CD4-positive, alpha-beta T cell treated with Interleukin-17A for 4 hours (primary cell): ENCODE measurements at places on chromosomes 2 and 18.

- no peak for DNase-seq
Measured at GRCh38 chr18:4758980-4759379, 303.9 kb upstream of the DLGAP1 start.

GRCh38 chr2:169361706-169362117 is 622 bp downstream of the LRP2 start:
- DNase-seq: no peak

DNA sequence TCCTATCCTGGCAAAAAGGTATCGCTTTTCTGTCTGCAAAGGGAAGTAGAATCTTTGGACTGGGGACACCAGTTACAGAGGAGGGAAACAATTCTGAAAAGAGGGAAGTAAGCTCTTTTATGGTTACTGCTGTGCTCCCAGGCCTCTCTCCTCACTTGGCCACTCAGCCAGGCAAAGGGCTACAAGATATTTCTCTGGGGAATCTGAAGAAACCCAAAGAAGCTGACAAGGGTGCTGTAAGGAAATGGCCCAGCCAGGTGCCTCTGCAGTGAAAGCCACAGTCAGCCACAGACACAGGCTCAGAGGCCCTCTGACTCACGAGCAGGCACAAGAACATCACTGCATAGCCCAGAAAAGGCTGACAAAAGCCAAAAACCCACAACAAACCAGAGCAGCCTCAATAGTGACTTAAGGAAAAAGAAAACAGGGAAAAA is 5.8 kb downstream of the HDLBP start:
- peak; percentile 83 for DNase-seq

GRCh38 chr18:44502221-44502620 is 178.5 kb upstream of the SETBP1 start:
- DNase-seq: no peak

- DNase-seq: no peak
Measured at GRCh38 chr18:28875059-28875458, 698.1 kb upstream of the CDH2 start.

DNA sequence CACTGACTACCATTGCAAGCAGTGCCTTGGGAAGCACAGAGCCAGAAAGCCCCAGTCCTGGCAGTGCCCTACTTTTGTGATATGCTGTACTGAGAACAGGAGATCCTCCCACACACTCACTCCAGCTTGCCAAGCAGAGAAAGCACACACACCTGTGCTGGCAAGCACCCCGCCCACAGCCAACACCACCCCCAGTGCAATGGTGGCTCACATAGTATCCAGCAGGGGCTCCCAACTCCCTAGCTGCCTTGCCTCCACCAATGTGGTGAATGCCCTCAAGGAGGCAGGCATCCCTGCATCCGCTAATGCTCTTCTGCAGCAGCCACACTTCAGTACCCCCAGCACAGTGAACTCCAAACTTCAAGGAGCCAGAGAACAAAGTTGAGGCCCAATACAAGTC is 1655.8 kb downstream of the SUCLG1 start:
- no peak for DNase-seq

GRCh38 chr2:75517547-75518230 is 43.0 kb downstream of the EVA1A start:
- no peak for DNase-seq

DNA sequence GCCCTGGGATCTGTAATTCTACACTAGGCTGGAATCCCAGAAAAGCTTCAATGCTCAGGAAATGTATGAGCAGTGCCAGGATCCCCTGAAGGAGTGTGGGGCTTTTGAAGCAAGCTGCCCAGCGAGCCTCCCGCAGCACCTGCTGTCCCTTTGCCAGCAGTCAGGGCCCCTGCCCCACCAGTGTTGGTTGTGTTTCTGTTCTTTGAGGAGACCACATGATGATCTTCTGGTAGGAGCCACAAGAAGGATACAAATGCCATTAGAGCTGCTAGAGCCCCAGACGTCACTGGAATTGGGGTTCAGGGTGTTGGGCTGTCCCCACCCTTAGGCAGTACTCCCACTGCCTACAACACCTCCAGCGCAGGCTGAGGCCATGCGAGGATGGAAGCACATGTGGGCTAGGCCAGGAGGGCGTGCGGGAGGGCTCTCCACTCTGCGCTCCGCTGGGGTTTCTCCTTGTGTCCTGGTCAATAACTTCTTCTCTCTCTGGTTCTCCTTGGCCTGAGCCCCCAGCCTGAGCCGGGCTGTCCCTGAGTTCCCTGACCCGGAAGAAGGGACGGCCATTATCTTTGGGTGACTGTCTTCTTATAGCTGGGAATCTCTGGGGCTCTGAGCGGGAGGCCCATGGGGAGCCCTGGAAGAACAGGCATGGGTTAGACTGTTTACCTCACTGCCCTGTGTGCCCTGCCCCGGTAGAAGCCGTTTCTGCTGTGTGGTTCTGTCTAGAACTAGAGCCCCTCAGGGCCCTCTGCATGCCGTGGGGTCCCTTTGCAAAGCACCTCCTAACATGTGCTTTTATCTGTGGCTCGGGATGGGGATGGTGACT is 73.9 kb downstream of the LRRFIP1 start:
- DNase-seq: no peak

- no peak for DNase-seq
Measured at GRCh38 chr18:61546590-61546989, 213.4 kb downstream of the CDH20 start.

- no peak for DNase-seq
Measured at GRCh38 chr18:28015671-28016070, 161.3 kb downstream of the CDH2 start.

DNA sequence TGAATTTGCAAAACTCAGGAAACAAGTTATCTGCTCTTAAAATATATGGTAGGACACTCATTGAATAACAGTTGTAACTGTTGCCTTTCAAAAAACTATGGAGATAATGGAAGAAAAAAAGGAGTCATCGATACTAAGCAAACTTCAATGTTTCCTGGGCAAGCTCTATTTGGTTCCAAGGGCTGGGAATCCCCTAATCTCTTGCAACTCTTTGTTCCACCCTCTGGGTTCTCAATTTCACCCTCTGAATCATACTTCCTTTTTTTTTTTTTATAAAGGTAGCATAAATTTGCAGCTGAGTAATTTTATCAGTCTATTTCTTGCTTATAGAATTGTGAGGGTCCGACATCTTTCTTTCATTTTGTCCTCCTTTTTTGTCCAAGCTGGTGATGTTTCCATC is 36.7 kb downstream of the SLC9A4 start:
- no peak for DNase-seq

- DNase-seq: no peak
Measured at GRCh38 chr2:69721022-69721421, 20.9 kb upstream of the ANXA4 start.

DNA sequence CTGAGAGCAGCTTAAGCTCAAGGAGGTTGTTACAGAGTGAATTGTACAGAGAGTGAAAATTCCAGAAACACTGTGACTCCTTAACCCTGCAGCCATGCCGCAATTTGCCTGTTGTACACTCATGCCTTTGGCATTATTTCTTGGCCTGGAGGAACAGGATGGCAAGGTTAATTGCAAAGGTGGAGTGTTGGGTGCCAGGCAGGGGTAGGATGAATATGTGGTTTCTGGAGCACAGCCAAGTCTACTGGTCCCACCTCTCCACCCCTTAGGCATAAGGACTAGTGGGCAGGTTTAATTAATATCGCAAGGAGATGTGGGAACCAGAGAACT is 250.2 kb downstream of the LRRTM1 start:
- no peak for DNase-seq

DNA sequence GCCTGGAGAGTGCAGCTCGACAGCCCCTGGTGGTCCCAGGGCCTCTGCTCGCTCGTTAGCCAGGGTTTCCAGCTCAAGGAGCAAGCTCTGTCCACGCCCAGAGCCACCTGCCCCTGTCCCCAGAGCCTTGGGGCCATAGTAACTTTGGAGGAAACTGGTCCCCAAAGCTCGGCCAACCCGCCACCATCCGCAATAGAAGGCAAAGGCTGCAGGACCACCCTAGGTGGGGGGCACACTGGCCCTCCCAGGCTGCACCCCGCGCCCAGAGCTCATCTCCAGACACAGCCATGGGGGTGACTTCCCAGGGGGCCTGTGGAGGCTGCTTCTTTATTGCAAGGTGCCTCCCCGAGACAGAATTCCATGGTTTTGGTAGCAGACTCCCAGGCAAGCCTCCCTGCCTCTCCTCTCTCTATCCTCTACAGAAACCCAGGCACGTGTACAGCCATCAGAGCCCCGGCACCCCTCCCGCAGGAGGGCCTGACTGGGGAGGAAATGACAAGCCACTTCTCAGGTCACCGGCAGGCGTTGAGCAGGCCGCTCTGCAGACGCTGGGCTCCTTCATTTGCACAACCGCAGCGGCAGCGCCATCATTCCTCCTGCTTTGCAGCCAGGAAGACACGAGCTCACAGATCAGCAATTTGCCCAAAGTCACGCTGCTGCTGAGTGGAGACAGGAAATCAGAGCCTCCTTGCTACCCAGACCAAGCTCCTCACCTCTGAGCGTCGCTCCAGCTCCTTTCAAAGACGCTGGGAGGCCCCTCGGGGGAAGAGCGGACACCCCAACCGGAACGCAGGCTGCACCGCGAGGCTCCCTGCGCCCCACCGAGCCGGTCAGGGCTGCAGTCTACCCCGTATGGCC is 80.2 kb downstream of the NDUFA10 start:
- peak; percentile 49 for DNase-seq

DNA sequence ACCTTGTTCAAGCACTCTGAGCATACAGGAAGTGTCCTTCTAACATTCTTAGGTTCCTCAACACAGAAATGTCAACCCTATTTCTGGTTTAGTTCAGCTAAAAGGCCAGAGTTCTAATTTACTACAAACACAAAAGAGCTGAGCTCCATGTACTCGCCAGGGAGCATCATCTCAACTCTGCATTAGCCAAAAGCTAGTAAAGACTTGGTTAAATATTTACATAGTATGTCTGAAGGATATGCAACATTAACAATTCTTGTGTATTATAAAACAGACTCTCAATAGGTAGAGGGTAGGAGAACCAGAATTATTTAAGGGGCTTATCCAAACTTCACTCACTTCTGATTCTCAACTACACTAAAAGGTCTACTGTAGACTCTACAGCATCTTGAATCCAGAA is 154.6 kb downstream of the THADA start:
- DNase-seq: no peak

GRCh38 chr18:40259115-40259835 is 1695.8 kb upstream of the PIK3C3 start:
- DNase-seq: no peak

DNA sequence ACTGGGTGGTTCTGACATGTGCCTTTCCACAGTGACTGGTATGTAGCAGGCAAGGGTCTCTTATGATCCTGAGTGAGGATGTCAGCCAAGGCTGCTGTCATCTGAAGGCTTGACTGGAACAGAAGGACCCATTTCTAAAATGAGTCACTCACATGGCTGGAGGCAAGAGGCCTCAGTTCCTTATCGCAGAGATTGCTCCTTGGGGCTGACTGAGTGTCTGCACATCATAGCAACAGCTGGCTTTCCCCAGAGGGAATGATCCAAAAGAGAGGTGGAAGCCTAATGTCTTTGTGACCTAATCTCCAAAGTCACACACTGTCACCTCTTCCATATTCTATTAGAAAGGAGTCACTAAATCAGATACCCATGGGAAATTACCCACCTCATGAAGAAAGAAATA is 114.0 kb downstream of the NEDD4L start:
- DNase-seq: no peak

DNA sequence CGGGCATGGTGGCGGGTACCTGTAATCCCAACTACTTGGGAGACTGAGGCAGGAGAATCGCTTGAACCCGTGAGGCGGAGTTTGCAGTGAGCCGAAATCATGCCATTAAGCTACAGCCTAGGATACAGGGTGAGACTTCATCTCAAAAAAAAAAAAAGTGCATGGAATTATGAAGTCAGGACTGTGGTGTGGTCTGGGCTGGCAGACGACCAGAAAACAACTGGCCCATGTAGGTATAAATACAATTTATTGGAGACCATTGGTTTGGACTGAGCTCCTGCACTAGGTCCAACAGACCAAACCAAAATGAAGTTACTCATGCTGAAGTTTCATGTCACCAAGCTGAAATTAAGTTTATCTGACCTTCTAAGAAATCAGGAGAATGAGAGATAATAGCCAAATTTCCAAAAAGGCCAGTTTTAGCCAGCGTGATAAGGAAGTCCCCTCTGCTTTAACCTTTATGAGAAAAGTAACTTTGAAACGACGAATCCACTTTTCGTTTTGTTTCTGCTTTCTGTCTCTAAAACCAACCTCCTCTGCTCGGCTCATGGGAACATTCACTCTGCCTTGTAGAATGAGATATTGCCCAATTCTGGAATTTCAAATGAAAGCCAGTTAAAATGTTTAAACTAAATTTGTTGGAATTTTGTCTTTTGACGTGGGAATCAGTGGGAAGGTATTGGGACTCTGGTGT is 17.7 kb upstream of the RAB10 start:
- DNase-seq: no peak

- DNase-seq: no peak
Measured at GRCh38 chr18:45527891-45528290, 87.4 kb upstream of the SLC14A2 start.

DNA sequence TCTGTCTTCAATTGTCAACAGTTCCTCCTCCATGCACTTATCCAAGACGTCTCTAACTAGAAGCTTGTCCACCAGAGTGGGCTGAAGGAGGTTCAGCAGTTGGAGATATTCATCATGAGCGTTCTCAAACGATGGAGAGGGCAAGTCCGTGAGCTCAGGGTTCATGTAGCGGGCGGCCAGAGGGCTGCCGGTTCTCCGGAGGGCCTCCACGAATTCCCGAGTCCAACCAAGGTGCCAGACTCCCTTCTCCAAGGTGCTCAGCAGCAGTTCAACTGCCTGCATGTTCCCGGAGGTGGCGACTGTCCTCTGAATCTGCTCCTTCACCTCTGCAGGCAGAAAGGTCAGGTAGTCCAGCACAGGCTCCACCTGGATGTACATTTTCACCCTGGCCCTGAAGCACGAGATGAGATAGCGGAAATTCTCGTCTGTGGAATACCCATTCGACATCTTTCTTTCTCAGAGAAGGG is 590 bp downstream of the IFIH1 start:
- peak; percentile 42 for DNase-seq

DNA sequence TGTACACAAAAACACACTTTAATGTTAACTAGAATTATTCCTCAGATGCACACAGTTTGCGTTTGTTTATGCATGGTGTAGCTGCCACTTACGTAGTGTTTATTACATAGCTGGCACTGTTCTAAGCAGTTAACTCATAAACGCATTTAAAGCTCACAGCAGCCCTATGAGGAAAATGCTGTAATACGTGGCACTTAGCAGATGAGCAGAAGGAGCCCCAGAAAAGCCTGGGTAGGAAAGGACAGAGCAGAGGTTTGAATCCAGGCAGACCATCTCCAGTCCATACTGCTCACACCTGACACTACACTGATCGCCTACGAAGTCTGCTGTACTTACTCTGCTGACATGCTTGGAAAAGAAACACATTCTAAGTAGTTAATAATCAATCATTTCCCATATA is 66.6 kb downstream of the BCL2 start:
- DNase-seq: no peak

- no peak for DNase-seq
Measured at GRCh38 chr2:96353032-96353561, 17.5 kb downstream of the NCAPH start.

- no peak for DNase-seq
Measured at GRCh38 chr2:230891064-230891463, 26.3 kb downstream of the ITM2C start.

GRCh38 chr2:12430407-12431133 is 286.2 kb upstream of the TRIB2 start:
- peak; percentile 46 for DNase-seq
